ENCODE measurements at places on chromosomes 2 and 18.
A peak's percentile ranks its signal among the peaks of the same experiment; 100 is the strongest.

GRCh38 chr2:38590053-38590452, 12.7 kb downstream of the HNRNPLL start:
- no peak for DNase-seq

GRCh38 chr2:221517696-221518151, 54.4 kb downstream of the EPHA4 start:
- DNase-seq: no peak

GRCh38 chr2:172436889-172437288, 9.5 kb downstream of the ITGA6 start:
- DNase-seq: no peak

GRCh38 chr18:29060349-29060748, 883.4 kb upstream of the CDH2 start:
- no peak for DNase-seq

- no peak for DNase-seq
Measured at GRCh38 chr2:112730216-112730615, 9.4 kb downstream of the NT5DC4 start.

DNA sequence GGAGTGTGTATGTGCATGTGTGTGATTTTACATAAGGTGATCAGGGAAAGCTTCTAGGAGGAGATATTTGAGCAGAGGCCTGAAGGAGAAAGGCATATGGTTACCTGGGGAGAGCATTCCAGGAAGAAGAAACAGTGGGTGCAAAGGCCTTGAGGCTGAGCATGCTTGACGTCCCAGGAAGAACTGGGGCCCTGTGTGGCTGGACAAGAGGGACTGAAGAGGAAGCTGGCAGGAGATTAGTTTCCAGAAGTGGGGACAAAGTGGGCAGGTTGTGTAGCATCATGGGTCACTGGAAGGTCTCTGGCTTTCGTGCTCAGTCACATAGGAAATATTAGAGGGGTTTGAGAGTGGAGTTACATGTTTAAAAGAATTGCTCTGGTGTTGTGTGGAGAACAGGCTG, 42.0 kb upstream of the POLE4 start:
- DNase-seq: no peak

GRCh38 chr18:55199291-55199963, 240.2 kb upstream of the CCDC68 start:
- no peak for DNase-seq

DNA sequence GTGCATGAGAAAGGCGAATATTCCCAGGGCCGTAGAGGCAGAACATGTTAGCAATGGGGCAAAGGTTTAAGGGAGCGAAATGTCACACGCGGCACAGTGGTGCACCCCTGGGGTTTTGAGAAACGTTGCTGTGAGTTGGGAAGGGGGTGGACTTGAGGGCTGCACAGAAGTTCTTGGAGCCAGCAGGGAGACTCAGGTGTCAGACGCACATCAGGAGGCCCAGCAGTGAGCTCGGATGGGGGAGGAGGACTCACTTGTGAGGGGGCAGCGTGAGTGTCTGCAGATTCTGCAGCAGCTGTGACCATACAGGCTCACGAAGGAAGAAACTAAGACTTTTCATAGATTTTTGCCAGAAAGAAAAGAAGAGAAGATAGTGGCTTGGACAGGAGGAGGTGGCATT, 218.2 kb downstream of the SNTG2 start:
- DNase-seq: no peak

DNA sequence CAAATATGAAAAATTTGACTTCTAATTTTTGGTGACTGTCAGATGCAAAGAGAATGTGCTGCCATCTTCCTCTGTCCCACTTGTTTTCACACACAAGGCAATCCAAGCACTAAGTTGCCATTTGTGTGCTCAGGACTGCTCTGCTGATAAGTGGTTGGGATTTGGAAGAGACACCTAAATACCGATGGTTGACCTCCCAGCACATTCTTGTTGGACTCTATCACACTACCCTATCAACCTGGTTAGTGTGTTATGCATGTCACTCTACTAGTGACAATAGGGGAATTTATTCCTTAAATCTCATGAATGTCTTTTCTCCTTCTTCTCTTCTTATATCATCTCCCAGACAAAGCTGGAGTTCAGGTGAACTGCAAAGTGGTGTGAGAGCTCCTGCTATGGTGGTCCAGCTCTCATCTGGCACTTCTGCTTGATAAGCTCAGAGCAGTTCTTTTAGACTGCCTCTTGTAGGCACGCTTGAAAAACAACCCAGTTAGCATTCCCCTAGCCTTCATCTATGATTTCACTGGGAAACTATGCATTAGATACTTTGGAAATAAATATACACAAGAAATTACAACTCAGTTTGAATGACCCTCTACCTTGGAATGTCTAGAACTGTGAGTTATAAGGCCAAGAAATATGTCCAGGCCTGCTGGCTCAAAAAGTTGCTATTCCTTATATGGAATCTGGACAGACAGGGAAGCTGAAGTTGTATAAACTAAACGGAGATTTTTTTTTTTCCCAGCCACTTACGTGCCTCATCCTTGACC, 404.8 kb downstream of the MEIS1 start:
- peak; percentile 27 for DNase-seq

GRCh38 chr2:157439824-157440186, 4.1 kb downstream of the CYTIP start:
- DNase-seq: no peak

- no peak for DNase-seq
Measured at GRCh38 chr2:217897091-217897715, 105.6 kb downstream of the TNS1 start.

DNA sequence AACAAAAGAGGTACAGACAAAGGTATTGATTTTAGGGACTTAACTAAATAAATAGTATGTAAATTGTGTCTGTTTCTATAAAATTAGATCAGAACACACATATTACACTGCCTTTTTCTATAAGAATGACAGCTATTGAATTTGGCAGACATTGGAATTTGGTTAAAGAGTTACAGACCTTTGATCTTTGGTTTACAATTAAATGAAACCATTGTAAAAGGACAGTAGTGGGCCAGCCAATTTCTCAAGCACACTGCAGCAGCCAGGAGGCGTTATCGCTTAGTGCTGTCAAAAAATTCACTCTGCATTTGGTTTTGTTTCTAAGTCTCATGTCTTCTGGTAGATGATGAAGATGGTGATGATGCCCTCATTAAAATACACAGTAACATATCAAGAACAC, 175.9 kb downstream of the NR4A2 start:
- no peak for DNase-seq

GRCh38 chr2:55547001-55547400, 27.5 kb downstream of the CFAP36 start:
- no peak for DNase-seq

- DNase-seq: no peak
Measured at GRCh38 chr2:190280565-190281350, 38.9 kb downstream of the HIBCH start.

GRCh38 chr2:207066791-207067460, 98.8 kb downstream of the KLF7 start:
- no peak for DNase-seq

DNA sequence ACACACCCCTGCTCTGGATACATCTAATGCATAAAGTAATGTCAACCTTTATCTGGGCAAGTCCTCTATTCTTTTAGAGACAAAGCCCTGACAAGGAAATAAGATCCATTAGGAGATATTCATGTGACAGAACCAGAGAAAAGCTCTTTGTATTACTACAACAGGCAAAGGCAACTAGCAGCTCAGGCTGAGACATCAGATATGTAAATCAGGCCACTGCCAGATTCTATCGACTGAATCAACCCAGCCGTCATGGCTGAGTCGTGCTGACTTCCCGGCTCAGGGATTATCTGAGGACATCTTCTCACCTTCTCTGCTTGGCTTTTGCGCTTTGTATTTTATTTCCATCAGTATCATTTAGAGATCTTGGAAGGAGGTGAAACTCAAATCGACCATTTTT, 294.5 kb downstream of the PLCL1 start:
- no peak for DNase-seq

- no peak for DNase-seq
Measured at GRCh38 chr2:32652555-32653209, 24.8 kb downstream of the TTC27 start.

- DNase-seq: no peak
Measured at GRCh38 chr2:3606028-3606369, 11.1 kb downstream of the COLEC11 start.

DNA sequence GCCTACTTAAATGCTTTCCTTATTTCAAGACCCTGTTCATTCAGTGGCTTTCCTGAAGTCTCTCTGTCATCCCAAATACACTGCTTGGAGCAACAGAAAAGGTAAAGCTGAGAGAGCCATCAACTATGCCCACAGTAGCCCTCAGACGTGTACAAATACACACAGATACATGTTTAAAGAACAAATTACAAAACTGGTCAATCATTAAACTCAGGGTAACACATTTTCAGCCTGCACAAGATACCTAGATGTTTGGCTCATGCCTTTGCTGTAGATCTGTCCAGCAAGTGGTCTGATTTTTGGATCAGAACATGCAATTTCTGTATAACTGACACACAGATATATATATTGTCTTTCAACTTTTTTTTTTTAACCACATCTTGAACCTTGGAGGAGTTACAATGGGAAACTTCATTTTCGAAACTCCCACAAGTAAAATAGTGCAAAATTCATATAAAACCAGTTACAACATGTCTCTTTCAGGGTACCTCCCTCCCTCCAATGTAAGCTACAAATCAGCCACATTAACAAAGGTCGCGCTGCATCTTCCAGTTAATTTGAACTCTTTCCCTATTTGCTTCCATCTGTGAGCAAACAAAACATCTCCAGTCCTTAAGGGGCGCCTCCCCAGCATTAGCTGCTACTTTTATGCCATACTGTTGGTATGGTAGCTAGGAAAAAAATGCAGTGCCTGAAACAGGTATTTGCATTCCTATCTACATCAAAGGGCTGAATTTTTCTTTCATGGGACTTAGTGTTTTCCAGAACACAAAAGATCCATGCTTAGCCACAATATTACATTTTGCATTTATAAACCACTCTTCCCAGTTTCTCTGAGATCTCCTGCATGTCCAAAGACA, 311.9 kb downstream of the NRXN1 start:
- no peak for DNase-seq

DNA sequence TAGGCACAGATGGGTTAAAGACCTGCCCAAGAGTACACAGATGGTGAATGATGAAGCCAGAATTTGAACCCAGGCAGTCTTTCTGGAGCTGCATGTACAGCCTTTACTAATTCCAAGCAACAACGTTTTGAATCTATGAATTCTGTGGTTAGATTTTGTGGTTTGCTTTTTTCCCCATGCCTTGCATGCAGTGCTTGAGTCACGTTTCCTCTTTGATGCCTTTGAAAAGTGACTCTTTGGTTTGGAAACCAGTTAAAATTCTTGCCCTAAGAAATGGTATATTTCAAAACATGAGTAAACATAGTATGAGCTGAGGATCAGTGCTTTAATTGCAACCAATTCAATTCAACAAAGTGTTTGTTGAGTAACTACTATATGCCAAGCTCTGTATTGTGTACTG, 48.2 kb upstream of the PPM1B start:
- no peak for DNase-seq

- DNase-seq: no peak
Measured at GRCh38 chr2:134348239-134348638, 94.4 kb downstream of the MGAT5 start.

DNA sequence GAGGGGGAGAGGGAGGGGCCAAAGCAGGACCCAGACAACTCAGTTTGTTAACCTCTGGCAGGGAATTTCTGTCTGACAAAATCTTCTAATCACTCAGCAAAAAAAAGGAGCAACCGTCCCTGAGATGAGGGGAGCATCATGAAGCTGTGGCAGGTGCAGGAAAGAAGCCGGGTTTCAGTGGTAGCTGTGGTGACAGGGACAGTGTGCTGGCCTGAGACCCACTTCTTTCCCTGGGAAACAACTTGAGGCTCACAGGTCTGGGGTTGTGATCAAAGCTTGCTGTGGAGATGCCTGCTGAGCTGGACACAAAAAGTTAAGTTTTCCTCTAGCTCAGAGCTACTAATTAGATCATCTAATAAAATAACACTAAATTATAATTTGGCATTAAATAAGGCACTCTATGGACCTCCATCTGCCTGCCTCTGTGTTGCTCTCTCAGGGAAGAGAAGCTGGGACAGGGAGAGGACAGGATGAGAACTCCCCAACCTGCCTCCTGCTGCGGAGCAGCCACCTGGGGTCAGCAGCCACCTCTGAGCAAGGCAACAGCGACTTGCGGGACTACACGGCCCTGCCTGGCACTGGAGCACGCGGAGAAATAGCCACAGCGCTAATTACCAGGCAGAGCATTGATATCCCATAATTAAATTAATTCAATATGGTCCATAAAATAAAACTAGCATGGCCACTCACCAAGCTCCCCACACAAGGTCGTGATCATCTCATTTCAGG, 104.6 kb upstream of the TEX51 start:
- DNase-seq: no peak

DNA sequence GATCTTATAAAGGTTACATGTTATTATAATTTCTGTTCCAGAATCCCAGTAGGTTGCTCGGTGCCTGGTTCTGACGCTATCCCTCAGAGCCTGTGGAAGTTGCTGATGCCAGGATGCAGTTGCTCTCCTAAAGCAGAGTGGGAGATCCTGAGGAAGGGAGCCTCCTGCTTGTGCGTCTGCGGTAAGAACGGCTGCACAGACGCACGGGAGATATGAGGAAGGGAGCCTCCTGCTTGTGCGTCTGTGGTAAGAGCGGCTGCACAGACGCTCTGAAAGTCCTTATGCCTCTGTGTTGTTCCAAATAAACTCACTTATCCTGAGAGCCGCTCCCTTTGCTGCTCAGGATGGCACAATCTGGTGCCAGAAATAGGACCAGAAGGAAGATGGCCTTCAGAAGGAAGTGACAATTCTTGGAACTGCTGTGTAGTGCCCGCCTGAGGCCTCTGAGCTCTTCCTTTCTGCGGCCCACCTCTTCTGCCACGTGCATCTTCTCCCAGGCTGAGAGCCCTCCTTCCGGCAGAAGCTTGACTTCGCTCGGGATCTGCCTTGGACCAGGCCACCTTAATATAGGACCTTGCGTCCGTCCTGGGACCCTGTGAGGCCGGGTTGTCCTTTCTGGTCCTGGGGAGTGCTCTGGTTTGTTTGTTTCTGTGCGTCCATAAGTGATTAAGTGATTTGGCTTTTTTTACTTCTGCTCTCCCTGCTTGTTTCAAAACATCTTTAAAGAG, 89.5 kb downstream of the RTP5 start:
- no peak for DNase-seq

- no peak for DNase-seq
Measured at GRCh38 chr18:21960189-21960588, 209.2 kb upstream of the GATA6 start.

DNA sequence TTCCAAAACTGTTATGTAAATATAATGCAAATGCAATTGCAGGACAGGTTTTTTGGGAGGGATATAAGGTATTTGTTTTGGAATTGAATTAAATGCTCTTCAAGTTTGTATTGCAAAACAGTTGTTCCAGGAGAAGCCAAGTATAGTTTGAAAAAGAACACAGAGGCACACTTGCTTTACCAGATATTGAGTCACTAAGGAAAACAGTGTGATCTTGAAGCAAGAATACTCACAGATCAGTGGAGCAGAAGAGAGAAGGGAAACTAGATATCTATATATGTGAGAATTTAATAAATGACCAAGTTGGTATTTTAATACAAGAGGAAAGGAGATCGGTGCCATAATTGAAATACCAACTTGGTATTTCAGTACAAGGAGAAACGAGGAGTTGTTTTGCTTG, 178.9 kb downstream of the CAPN13 start:
- no peak for DNase-seq

GRCh38 chr2:120029672-120030640, 17.1 kb downstream of the EPB41L5 start:
- no peak for DNase-seq

All from LNCaP clone FGC (cell line).